ENCODE measurements at places on chromosomes 2 and 18. TPM values are rescaled to one million over a fixed set of nuclear protein-coding genes. Genes with fewer than 3 reads are reported as not detected.

The IMP4 gene
- total RNA-seq = 88.5 TPM

The CCNYL1 gene
- 25.1 TPM for total RNA-seq

The SLC23A3 gene
- total RNA-seq = 2.0 TPM

The IL36A gene
- not detected for total RNA-seq

The CDCA7 gene
- 17.7 TPM for total RNA-seq

The ITPRIPL1 gene
- total RNA-seq = 1.9 TPM

The TMEM169 gene
- total RNA-seq = 0.67 TPM

The SDC1 gene
- total RNA-seq = 234 TPM

All from lung (tissue), 17 donors.